ENCODE measurements at places on chromosomes 11 and 22.

DNA sequence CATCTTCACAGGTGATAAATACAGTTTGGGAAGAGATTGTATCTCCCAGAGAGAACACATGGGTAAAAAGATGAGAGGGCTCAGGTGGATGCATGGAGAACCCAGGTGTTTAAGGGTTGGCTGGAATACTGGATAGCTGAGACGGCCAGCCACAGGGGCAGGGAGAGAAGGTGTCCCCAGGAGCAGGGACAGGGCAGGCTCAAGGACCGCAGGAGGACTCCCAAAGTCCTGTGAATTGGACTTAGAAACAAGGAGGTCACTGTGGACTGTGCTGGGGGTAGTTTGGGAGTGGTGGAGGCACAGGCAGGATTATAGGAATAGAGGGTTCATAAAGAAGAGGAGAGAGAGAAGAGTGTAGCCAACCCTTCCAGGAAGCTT lies 103.8 kb upstream of the PARVA start:
- no peak for DNase-seq

DNA sequence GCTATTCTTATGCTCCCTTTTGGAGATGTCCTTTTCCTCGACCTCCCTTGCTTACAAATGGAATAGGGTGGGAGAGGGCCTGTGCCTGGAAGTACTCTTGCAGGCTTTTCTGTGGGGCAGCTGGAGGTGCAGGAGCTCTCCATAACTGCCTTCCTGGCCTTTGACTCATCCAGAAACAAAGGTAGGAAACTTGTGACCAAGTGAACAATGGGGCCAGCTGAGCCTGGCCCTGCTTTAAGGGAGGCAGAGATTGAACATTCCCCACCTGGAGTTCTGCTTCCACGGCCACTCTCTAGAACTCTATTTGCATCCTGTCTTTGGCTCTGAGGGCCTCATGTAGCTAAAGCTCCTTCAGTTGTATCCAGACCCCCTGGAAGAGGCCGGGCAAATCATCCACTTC lies 5.1 kb upstream of the LYVE1 start:
- DNase-seq: no peak

DNA sequence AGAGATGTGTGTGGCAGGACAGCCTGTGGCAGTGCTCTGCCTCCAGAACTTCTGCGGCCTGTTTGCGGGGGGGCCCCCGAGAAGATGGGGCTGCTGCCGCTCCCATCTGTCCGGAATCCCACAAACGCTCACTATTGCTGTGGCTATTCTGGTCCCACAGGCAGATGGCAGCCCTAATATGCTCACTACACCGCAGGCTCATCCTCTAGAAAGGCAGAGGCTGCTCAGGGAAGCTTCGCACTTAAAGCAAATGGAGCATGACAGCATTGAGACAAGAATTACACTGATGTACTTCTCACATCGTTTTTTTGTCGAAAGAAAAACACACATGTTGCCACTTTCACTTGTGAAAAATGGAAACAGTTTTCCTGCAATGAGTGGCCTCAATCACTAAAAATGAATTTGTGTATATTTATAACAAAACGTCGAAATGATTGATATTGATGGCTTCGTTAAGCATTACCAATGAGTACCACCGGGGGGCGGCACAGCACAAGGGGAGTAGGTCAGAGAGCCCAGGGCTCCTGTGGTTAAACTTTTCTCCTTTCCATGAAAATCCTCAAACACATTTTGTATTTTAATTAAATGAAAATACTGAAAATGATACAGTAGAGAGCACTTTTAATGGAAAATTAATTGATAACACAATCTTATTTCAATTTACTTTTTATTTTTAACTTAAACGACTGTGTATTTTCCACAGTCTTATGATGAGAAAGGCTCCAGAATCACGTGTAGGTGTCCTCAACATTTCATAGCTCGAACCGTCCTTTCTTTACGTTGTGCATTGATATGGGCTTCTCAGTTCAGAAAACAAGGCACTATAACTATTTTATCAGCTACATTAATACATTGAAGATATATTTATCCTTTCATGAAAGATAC lies 69.1 kb downstream of the CTTN start:
- peak; percentile 1 for DNase-seq

- DNase-seq: no peak
Measured at GRCh38 chr11:72079819-72080325, 470 bp downstream of the NUMA1 start.

DNA sequence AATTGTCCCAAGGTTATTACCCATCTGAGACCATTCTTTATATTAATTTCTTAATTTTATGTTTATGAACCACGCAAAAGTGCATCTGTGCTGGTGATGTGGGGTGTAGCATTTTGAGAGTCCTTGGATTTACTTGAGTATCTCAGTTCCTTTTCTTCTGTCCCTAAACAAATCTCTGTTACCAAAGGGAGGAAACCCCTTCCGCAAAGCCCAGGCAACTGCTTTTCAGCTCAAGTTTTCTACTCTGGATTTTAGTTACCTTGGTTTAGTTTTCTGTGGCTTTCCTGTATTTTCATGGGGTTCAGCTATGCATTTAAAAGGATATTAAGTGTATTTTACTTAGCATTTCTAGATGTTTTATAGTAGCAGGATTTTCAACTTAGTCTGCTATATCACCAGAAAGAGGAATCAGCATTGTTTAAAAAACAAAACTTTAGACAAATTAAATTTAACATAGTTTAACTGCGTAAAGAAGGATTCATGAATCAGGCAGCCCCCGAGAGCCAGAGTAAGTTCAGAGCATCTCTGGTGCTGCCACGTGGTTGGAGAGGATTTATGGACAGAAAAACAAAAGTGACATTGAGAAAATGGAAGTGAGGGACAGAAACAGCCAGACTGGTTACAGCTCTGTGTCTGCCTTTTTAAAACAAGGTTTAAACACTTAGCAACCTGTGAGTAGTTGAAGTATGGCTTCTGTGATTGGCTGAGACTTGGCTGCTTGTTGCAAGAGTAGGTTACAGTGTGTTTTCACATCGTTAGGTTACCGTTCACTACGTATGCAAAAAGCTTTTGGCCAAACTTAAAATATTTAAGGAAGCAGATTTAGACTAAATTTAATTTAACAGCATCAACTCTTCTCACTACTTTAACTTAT lies 9.6 kb downstream of the ADM start:
- DNase-seq: no peak

DNA sequence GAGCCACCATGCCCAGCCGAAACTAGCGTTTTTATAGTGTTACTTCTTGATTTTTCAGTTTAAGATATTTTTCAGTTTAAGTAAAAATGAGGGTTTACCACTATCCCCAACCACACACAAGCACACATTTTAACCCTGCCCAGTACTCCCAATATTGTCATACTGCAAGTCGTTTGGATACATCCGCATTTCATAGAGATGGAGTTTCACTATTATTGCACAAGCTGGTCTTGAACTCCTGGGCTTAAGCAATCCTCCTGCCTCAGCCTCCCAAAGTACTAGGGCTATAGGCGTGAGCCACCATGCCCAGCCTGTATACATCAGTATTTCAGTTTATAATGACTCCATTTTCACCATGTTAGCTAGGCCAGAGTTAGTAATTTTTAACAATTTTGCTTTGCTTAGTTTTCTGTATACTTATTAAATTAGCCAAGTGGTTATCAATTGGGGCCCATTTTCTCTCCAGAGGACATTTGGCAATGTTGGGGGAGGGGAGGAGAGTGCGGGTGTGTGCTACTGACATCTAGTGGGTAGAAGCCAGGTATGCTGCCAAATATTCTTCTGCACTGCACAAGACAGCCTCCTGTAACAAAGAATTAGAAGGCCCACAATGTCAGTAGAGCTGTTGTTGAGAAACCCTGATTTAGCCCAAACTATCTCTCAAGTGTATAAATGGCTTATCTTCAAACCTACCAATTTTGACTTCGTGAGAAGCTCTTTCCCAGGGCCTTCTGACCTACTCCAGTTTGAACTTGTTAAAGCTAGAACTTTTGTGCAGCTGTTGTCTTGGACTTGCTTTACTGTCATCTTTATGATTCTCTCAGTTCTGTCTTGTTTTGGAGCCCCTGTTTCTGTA lies 7.3 kb downstream of the USP47 start:
- no peak for DNase-seq

DNA sequence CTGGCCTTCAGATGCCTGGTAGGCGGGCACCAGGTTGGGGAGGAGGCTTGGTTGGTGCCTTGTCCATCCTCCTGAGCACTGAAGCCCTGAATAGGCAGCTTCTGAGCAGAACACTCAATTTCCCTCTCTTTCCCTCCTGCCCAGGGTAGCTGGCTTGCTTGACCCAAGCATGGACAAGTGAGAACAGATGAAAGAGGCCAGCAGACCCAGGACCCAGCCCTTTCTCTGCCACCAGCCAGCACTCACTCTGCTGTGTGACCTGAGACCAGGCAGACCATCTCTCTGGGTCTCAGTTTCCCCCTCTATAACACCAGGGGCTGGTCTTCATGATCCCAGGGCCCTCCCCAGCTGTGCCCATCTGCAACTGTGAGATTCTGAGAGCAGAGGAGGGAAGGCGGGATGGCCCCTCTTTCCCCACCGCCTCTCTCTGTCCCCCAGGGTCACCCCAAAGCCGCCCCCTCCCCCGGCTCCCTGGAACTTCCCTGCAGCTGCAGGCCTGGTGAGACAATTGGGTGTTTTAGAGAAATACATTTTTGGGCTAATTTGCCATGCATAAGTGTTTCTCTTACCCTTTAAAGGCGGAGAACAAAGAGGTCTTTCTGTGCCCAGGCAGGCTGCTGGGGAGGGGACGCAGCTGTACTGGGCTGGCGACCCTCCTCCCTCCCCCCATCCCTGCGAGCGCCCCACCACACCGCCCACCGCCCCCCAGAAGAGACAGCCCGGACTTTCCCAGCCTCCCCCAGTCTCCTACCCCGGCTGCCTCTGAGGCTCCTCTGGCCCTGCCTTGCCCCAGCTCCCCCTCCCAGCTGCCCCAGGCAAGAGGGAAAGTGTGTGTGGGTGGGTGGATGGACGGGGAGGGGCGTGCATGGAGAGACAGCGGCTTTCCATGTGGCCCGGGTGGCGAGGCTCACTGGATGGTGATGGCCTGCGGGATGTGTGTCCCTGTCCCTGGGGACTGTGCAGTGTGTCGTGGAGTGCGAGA lies 30.8 kb upstream of the PICK1 start:
- no peak for DNase-seq

GRCh38 chr11:36126678-36127077 lies 162.5 kb downstream of the COMMD9 start:
- no peak for DNase-seq
